Stimulated activated CD8-positive, alpha-beta memory T cell treated with anti-CD3 and anti-CD28 coated beads, Interleukin-4, amount 100 ng/mL, for 24 hours (primary cell): ENCODE measurements at places on chromosomes 1 and 21.

- peak; percentile 65 for DNase-seq
Observed at GRCh38 chr1:35564037-35564883, 6.7 kb downstream of the NCDN start.

DNA sequence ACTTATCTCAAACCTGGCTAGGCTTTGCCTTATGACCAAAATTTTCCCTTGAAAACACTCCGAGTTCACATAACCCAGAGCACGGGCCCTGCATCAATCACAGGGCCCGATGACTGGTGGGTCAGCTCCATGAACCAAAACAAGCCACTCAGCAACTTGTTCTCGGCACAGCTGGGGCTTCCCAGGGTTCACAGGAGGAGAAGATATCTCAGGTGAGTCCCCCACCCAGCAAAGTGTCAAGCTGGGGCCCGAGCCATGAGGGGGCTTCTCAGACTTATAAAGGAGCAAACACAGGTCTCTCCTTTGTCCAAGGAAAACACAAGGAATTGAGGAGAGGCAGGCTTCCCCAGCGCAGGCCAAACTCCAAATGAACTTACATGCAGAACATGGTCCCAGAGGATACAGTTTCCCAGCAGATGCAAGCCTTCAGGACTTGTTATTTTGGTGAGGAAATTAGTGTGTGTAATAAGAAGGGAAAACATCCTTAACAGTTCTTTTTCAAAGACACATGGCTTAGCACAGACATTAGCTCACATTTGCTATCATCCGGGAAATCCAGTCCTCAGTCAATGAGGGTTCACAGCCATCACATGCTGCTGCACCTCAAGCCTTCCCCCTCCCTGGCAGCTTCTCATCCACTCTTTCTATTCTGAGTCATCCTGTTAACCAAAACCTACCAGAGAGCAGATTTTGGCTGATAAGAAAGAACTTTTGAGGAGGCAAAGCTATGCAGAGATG lies 98.1 kb upstream of the NFIA start:
- no peak for DNase-seq

GRCh38 chr1:104028416-104029035 lies 278.8 kb downstream of the AMY1C start:
- DNase-seq: no peak

- no peak for DNase-seq
Observed at GRCh38 chr1:93262645-93263044, 82.1 kb downstream of the CCDC18 start.

DNA sequence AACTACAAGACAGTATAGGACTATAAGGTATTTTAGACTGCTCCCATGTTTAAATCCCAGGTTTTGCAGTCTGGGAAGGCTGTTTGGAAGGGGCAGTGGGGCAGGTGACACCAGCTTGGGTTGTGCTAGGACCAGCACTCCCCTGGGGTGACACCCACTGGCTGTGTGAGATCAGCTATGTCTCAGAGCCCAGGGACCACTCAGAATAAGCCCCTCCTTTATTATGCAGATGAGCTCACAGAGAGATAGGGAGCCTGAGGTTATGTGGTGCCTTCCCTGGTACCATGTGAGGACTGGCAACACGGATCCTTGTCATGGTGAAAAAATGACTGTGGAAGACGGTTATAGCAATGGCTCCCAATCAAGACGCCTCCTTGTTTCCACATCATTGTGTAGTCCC lies 71.0 kb downstream of the NENF start:
- DNase-seq: no peak

- no peak for DNase-seq
Observed at GRCh38 chr1:59161136-59161535, 135.8 kb upstream of the FGGY start.

DNA sequence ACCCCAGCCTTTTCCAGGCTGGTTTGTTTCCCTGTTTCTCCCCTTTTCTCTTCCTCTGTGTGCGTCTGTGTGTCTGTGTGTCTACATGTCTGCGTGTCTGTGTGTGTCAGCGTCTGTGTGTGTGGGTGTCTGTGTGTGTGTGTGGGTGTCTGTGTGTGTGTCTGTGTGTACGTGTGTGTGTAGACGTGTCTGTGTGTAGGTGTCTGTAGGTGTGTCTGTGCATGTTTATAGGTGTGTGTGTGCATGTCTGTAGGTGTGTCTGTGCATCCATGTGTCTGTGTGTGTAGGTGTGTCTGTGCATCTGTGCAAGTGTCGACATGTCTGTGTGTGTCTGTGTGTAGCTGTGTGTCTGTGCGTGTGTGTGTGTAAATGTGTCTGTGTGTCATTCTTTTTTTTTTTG lies 3.3 kb downstream of the TTLL10 start:
- DNase-seq: no peak

GRCh38 chr1:101217148-101217547 lies 19.7 kb upstream of the S1PR1 start:
- no peak for DNase-seq

DNA sequence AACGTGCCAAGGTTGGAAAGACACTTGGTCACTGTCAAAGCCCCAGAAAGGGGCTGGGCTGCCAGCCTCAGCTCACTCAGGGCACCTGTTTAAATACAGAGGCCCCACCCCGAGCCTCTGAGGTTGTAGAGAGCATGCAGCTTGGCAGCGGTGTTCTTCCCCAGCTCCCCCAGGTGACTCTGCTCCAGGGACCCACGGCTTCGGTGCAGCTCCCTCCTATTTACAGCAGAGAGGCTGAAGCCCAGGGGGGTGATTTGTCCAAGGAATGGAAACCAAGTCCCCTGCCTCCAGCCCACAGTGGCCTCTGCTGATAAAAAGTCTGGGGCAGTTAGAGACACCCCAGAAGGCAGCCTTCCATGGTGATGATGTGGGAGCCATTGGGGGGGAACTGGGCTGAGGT lies 9.1 kb upstream of the C1QA start:
- no peak for DNase-seq

GRCh38 chr1:60865166-60865565 lies 217.2 kb upstream of the NFIA start:
- no peak for DNase-seq

DNA sequence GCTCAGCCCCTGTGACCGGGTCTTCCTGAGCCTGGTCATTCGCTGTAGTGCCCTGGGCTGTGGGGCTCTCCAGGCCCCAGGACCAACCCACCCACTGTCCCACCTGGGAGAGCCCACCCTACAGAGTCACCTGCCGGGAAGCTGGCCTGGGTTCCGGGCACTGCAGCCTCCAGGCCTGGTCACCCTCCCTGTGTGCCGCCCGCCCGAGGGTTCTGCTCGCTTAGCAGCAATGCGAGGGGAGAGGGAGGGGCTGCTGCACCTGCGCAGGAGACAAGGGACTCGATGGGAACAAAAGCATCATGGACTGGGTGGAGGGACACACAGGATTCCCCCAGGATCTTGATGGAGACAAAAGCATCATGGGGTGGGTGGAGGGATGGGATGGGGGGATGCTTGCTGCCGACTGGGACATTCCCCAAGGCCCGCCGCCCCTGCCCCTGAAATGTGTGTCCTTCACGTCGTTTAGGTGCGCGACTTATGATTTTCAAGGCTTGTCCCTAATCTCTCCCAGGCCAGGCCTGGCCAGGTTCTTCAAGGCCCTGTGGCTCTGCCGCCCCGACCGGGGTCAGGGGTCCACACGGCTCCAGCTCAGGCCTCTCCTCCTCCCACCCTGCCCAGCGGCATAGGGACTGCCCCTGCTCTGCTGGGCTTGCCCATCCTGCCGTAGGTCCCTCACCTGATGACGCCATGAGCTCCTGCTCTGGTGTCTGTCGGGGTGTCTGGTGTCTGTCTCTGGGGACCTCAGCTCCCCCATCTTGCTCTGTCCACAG lies 1.7 kb downstream of the KRTAP10-8 start:
- DNase-seq: no peak

DNA sequence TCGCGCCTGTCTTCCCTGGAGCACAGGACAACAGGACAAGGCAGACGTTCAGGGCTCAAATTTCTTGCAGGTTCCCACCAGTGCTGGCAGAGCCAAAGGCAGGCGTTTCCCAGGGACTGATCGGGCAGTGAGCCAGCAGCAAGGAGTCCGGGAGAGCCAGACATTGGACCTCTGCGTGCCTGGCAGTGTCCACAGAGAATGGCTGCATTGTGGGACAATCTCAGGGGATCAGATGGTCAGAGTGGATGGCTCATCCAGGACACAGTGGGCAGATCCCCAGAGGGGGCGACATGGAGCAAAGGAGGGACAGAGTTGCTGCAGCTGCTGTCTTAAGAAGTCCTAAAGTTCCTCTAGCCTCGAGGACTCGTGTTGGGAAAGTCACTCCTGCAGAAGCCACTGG lies 4.6 kb downstream of the TMEM63A start:
- DNase-seq: no peak

GRCh38 chr1:204013052-204013451 lies 59.9 kb upstream of the SOX13 start:
- no peak for DNase-seq

DNA sequence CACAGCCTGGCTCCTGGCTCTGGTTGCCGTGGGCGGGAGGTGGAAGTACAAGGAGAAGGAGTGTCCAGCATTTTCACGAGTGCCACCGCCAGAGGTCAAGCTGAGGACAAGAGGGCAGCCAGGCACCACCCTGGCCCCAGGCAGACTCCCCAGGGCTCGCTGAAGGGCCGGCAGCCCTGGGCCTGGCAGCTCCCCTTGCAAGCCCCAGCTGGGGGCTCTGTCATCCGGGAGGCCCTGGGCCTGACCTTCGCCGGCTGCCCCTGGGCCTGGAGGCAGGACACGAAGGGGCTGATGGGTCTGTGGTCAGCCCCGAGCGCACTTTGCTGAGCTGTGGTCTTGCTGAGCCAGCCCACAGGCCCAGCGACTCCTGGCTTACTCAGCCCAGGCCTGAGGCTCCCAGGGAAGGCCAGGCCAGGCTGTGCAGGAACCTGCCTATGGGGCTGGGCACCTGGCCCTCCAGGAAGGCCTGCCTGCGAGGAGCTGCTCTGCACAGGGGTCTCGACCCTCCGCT lies 74.8 kb downstream of the MORN1 start:
- no peak for DNase-seq

- DNase-seq: no peak
Observed at GRCh38 chr1:55718758-55719671, 503.9 kb upstream of the USP24 start.

- DNase-seq: no peak
Observed at GRCh38 chr1:29177022-29177705, 4.5 kb downstream of the SRSF4 start.

GRCh38 chr1:62384276-62385005 lies 52.4 kb upstream of the USP1 start:
- no peak for DNase-seq

DNA sequence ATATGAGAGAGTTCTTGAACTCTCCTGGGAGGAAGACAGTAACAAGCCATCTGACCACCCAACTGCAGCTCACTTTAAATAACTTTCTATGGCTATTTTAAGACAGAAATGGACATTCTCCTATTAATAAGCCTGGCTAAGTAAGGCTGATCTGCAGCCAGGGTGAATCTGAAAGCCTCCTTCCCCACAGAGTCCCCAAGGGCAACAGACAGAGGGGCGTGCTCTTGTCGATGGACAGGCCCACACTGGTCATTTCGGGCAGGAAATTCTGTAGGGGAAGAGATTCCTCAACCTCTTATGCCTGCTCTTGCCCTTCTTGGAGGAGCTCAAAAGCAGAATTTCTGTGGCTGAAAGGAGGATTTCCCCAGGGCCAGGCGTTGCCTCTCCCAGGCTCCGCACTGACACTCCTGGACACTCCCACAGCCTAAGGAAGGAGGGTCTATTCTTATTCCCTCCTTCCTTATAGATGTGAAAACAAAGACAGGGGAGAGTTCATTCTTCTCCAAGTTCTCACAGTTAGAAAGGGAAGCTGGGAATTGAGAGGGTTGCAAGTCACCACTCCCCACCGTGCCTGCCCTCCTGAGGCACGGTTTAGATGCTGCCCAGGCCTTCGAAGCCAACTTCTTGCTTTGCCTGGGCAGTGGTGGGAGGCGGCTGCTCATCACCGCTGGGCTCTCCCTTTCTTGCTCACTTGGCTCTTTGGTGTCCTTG lies 17.9 kb upstream of the KANK4 start:
- DNase-seq: no peak

GRCh38 chr1:225412803-225413351 lies 15.0 kb downstream of the LBR start:
- DNase-seq: no peak

DNA sequence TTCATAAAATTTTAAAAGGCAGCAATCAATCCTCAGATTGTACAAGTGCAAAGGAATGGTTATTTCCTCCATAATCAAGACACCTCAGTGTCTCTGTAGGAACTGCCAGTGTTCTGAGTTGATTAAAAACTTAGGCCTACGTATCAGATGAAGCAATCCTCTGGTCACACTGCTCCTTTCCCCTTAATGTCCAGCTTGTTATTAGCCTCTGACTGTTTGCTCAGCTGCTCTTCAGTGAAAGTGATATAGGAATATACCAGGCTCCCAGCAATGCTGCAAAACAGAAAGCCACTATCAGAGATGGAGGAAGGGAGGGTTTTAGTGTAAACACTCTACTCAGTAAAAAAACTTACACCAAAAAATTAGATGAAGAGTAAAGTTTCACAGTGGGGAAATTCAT lies 49.8 kb downstream of the SLC35D1 start:
- DNase-seq: no peak
